ENCODE measurements at places on chromosomes 2 and 18.
A peak's percentile ranks its signal among the peaks of the same experiment; 100 is the strongest.

- peak; percentile 45 for DNase-seq
Observed at GRCh38 chr2:174971868-174972781, 33.1 kb downstream of the CHN1 start.

DNA sequence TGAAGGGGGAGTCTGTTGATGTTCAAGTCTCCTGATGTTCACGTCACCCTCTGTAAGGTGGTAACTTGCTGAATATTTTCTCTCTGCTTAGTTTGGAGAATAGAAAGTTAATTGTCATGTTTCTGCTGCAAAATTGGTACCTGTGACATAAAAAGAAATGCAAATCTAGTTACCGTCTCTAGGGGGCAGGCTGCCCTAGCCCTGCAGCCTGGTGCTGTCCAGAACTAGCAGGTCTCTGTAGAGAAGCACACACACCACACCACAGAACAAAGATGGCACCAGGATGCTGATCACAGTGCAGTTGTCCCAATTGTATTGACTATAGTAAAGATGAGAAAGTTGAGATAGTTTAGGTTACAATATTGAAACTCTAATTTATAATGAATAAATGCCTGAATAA, 47.0 kb downstream of the SLC9A4 start:
- DNase-seq = peak; percentile 50

GRCh38 chr2:232873909-232874641, 4.0 kb downstream of the SNORC start:
- DNase-seq = no peak

DNA sequence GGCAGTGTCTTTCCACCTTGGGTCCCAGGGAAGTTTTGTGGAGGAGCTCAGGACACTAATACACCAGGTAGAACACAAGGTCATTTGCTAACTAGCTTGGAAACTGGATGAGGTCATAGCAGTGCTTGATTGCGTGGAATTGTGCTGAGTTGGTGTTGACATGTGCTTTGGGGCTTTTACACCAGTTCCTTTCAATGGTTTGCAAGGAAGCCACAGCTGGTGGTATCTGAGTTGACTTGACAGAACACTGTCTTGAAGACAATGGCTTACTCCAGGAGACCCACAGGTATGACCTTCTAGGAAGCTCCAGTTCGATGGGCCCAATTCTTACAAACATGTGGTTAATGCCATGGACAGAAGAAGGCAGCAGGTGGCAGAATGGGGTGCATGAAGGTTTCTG, 5.9 kb downstream of the CTLA4 start:
- DNase-seq = no peak

GRCh38 chr2:176140513-176141317, 10.6 kb upstream of the HOXD4 start:
- peak; percentile 77 for DNase-seq

GRCh38 chr2:25009954-25010353, 31.9 kb upstream of the EFR3B start:
- DNase-seq = no peak

DNA sequence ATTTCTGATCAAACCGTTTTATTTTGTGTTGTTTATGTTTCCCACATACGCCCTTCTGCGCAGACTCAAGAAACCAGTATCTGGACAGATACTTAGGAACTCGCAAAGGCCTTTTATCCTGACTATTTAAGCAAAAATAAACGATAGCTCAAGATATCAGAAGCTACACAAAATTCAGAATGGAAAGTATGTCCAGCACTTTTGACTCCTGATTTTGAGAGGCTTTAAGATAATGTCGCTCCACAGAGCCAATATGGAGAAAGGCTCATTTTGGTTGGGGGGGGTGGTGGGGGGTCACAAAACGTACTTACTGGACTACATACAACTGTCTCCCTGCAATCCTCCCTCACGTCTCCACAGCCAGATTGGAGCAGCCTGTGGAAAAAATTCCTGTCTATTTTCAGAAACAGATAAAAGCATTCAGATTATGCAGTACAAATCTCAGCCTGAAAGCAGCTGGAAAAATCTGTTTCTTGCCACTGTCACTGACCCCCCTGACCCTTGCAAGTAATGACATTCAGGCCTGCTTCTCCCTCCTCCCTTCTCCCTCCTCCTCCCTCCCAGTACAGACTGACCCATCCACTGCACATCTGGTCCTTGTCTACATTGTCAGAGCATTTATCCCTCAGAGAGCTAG, 34.9 kb upstream of the LCLAT1 start:
- no peak for DNase-seq

GRCh38 chr18:3851159-3851558, 401.2 kb downstream of the TGIF1 start:
- DNase-seq = no peak

DNA sequence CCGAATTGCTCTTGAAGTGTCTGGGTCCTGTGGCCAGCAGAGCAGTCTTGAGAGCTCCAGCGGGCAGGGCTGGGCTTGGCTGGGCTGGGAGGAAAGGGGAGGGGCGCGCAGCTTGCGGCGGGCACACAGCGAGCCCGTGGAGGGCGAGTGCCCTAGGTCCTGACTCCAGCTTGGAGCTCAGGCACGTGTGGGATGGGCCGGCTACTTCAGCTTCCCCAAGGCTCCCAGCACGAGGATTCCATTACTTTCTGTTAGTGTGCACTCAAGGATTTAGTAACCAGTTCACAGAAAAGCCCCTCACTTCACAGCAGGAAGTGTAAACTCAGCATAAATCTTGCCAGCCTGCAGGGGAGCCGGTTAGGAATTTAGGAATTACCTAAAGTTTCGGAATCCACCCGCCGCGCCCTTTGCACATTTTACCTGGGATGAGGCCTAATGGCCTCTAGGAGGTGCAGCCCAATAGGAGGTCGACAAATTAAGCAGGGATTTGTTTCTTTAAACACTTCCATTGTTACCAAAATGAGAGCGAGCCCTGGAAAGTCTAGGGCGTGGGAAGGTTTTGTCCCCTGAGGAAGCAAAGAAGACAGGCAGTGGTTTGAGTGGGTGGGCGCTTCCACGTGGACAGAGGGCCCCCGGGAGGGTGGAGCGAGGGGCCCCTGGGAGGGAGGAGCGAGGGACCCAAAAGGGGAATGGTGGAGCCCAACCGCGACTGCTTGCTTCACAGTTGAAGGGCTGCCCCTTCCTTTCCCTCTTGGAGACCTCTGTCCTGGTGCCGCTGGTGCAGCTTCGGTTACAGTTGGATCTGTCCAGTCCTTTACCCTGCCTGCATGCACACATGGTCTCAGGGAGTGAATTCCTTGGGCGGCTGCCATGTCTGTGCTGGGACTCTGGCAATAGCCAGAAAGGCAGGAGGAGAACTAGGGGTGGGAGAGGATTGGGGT, 93.3 kb downstream of the CTAGE1 start:
- DNase-seq = no peak

DNA sequence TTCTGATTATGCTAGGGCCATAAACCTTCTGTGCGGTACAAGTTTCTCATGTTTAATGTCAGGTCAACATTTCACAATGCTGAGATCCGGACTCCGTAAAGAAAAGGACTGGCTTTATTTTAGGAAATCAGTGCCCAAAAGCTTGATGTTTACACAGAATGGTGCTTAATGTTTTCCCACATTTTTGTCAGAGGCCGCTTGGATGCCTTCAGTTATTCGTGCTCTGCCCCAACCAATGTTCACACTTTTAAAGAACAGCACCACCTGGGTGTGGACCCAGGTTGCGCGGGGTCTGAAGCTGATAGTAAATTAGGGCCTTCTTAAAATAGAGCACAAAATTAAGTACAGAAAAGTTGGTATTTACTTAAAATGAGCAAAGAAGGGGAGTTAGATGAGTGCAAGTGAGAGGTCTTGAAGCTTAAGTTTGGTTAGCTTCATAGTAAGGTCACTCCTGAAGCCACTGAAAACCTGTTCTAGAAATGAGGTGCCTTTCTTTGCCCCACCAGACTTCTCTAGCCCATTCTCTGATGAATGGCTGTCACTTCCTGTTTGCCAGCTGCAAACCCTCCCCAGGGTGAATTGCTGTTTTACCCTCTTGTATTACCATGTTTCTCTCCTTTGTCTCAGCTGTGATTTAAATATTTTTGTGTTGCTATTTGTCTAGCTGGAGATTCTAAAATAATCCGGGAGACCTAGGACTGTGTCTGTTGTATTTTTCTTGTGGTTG, 20.5 kb downstream of the SLC3A1 start:
- no peak for DNase-seq

- DNase-seq = no peak
Observed at GRCh38 chr2:238562446-238562845, 135.7 kb downstream of the ASB1 start.

- DNase-seq = no peak
Observed at GRCh38 chr18:50937183-50937582, 30.7 kb upstream of the ELAC1 start.

DNA sequence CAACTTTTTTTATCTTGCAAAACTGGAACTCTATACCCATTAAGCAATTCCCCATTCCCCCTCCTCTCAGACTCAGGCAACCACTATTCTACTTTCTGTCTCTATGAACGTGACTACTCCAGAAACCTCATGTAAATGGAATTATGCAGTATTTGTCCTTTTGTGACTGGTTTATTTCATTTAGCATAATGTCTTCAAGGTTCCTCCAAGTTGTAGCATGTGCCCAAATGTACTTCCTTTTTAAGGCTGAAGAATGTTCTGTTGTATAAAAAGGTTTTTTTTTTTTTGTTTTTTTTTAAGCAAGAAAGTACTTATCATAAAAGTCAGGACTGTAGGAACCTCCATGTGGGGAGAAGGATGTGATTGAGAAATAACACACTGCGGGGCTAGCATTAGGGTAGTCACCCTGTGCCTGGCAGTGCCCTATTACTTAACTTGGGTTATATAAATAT, 262.9 kb upstream of the FBXO11 start:
- DNase-seq = no peak
